ENCODE measurements at places on chromosomes 5 and 9. TPM values are rescaled to one million over a fixed set of nuclear protein-coding genes. Genes with fewer than 3 reads are reported as not detected.

RUSC2 gene
- 7.8 TPM for total RNA-seq

ADRA1B gene
- under 0.01 TPM for total RNA-seq

GARIN3 gene
- not detected for total RNA-seq

NXNL2 gene
- 0.13 TPM for total RNA-seq

CARTPT gene
- not detected for total RNA-seq

TOR2A gene
- total RNA-seq, result 5.3 TPM

UBE2QL1 gene
- 0.13 TPM for total RNA-seq

CBY3 gene
- total RNA-seq, result not detected

GFPT2 gene
- total RNA-seq, result 0.13 TPM

OLFML2A gene
- total RNA-seq, result 2.3 TPM

SPATA31A3 gene
- total RNA-seq, result not detected

PAEP gene
- not detected for total RNA-seq

NUTM2F gene
- total RNA-seq, result not detected

GABRA1 gene
- total RNA-seq, result not detected

PHF19 gene
- total RNA-seq, result 19.5 TPM

FLT4 gene
- total RNA-seq, result 236 TPM

PCDHB11 gene
- total RNA-seq, result 0.13 TPM

SPATA31D4 gene
- not detected for total RNA-seq

GAS1 gene
- total RNA-seq, result 0.77 TPM

PCDHGB6 gene
- 1.5 TPM for total RNA-seq

PRLR gene
- under 0.01 TPM for total RNA-seq
